Activated CD4-positive, alpha-beta T cell treated with anti-CD3 and anti-CD28 coated beads, Interleukin-2, amount 10 ng/mL, durations not matched to agents 7 days and 5 days (primary cell): ENCODE measurements at places on chromosomes 2 and 18.

DNA sequence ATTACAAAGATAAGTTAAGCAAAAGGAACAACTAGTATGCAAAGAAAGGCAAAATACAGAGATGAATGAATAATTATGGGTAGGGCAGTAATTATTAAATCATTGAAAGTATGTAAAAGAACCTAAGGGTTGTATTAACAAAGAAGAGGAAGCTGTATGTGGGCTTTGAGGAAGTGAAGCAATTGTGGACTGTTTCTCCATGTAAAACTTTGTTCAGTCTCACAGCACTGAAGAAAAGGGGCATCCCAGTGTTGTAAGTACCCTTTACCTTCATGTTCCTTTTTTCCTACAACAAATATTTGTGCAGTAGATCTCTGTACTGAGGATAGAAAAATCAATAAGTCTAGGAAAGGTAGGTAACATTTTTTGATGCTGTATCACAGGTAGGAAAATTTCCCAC is 388.7 kb upstream of the NRP2 start:
- no peak for DNase-seq

DNA sequence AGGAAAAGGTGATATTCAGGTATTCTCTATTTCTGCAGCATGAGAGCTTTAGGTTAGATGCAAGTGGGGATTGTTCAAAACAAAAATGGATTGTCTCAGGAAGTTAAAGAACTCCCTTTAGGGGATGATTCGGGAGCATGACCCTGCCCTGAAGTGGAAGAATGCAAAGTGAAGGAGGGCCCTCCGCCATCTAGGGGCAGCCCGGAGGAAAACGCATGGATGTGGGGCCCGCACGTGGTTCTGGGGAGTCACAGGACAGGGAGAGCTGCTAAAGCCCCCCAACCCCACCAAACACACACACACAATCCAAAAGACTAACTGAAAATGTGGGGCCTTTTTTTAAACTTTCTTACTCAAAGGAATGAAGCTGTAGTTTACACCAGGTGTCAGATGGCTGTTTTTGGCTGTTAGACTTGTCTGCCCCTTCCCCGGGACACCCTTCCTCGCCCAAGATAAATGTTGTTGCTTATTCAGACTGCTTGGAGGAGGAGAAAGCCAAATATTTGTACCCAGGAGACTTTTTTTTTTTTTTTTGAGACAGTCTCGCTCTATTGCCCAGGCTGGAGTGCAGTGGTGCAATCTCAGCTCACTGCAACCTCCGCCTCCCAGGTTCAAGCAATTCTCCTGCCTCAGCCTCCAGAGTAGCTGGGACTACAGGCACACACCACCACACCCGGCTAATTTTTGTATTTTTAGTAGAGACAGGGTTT is 78.8 kb downstream of the HNRNPLL start:
- no peak for DNase-seq

GRCh38 chr18:14769381-14769780 is 21.4 kb downstream of the ANKRD30B start:
- no peak for DNase-seq

DNA sequence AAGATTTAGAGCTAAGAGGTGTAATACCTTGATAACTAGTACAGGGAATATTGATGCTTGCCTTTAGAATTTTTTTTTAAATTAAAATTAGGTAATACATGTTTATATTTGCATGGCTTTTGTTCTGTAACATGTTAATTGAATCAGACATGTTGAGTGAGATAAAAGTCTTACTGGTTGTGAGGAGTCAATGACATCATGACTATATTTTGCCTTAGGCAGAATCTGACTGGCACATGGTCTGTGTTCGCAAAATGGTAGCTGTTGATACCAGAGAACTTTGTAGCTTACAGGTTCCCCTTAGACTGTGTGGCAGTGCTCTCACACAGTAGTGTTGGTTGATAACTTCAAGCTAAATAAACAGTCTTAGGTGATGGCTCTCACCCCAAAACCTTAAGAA is 199.7 kb downstream of the PTPRM start:
- DNase-seq = no peak

DNA sequence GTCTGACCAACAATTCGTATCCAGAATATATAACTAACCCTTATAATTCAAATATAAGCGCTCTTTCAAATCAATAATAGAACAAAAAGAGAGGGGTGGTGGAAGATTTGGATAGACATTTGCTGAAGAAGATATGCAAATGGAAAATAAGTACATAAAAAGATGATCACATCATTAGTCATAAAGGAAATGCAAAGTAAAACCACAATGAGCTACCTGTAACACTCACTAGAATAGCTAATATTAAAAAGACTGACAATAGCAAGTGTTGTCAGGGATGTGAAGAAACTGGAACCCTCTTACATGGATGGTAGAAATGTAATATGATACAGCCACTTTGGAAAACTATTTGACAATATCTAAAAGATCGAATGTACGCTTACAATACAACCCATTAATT is 84.9 kb upstream of the MRPS9 start:
- no peak for DNase-seq

DNA sequence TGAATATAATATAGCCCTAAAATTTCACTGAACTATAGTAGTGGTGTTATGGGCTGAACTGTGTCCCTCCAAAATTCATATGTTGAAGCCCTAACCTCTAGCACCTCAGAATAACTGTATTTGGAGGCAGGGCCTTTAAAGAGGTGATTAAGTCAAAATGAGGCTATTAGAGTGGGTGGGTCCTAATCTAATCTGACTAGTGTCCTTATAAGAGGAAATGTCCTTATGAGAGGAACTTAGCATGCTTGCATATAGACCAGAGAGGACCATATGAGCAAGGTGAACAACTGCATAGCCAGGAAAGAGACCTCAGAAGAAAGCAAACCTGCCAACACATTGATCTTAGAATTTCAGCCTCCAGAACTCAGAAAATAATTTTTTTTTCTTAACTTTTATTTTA is 238.4 kb downstream of the ZEB2 start:
- DNase-seq = no peak

DNA sequence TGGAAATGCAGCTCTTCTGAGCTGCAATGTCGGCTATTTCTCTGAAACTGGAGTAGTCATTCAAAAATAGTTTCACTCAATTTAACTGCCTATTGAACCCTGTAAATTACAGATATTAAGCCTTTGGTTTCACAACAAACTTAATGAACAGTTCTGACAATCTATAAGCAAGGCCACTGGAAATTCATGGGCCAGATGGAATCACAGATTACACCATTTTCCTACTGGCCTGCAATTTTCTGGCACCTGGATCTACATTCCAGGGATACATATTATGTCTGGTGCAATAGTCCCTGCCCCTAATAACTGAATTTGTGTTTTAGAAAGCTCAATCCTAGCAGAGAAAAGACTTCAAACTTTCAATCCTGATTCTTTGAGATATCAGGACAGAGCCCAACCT is 551.7 kb downstream of the RNF144A start:
- no peak for DNase-seq

GRCh38 chr18:3664563-3665178 is 214.7 kb downstream of the TGIF1 start:
- no peak for DNase-seq

DNA sequence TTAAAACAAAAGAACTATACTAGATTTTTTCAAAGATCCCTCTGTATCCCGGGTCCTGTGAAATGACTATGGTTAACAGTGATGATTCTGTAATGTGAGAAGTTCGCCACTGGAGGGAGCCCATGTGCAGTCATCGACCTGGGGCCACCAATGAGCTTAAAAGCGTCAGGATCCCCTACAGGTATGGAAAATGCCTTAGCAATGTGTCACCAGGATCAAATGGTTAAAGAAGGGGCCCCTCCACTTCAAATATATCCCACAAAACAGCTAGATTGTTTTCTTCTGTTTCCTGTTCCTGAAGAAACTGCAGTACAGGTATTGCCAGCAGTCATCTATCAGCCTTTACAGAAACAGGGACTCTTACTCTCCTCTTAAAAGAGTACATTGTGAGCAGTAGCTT is 15.3 kb downstream of the CHRNA1 start:
- DNase-seq = peak; percentile 80

DNA sequence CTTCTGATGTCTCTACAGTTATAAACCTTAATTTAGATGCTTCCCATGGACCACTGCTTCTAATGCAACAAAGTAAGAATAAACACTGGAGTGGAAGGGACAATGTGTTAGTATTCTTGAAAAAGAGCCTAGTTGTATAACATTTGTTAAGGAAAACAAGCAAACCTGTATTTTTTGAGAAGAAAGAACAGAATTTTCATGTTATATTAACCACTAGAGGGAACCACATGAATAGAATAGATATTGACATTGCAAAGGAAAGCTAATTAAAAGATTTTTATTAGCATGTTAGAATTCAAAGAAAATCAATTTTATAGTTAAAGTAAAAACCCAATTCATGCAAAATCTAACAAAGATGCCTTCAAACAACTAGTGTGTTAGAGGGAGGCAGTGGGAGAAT is 151.2 kb upstream of the BARD1 start:
- DNase-seq = no peak

GRCh38 chr2:7586898-7587297 is 669.7 kb downstream of the RNF144A start:
- no peak for DNase-seq

GRCh38 chr2:134662751-134663150 is 56.0 kb downstream of the TMEM163 start:
- DNase-seq = no peak

- no peak for DNase-seq
These were observed 694 bp downstream of the THSD7B start for GRCh38 chr2:136766073-136766404.

DNA sequence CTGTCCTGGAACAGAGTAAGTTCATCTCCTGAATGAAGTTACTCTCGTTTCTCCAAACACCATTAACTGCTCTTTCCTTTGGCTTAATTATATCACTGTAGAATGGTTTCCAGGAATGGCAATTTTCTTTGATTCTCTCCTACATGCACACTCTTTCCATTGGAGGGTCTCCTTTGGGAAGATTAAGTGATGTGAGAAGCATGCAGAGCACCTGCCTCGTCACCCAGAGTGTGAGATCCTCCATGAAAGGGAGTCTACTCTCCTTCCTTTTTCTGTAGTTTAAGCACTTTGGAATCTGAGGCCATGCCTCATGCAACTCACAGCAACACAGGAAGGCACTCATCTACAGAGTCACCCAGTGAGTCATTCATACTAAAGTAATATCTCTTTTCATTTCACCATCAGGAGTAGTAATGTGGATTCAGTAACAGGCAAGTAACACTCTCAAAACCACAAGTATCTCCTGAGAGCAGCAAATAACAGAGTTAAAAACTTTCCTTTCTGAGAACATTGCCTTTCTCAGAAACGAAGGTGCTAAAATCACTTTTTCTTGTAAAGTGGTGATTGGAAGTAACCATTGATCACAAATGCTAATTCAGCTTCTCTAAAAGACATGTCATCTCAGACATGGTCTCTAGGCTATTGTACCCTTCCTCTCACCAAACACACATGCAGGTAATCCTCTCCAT is 52.8 kb upstream of the IL1RL1 start:
- DNase-seq = peak; percentile 24

DNA sequence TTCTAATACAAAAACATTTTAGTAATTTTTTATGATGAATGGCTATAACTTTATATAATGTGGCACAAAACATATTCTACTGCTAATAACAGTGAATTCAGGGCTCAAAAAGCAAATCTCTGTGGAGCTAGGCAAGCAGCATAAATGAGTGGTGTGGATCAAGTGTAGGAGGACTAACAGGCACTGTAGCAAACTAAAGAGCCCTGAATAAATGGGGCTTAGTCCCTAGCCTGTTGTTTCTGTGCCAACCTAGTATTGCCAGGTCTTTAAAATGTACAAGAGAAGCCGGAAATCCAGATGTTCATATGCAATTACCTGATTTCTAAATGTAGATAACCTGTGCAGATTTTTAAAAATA is 18.5 kb downstream of the REL start:
- DNase-seq = no peak

DNA sequence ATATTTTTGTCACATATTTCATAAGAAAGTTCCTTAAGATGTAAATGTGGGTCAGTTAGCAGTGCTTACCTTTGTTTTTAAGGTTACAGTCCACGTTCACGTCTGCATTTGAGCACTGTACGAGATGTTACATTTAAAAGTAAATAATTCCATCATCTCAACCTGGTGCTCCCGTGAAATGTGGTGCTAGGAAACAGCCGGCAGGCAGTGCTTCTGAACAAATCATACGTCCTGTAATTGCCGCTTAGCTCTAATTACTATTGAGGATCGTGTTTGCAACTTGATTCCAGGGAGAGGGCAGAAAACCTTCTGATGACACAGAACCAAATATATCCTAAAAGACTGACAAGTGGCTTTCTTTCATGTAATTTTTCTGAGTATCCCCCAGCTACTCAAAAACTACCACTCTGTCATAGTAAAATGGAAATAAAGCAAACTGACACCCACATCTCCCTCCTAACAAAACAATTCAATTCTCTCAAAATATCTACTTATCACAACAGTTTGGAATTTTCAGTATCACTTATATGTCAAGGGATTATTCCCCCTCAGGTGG is 297.8 kb upstream of the SESTD1 start:
- DNase-seq = no peak

DNA sequence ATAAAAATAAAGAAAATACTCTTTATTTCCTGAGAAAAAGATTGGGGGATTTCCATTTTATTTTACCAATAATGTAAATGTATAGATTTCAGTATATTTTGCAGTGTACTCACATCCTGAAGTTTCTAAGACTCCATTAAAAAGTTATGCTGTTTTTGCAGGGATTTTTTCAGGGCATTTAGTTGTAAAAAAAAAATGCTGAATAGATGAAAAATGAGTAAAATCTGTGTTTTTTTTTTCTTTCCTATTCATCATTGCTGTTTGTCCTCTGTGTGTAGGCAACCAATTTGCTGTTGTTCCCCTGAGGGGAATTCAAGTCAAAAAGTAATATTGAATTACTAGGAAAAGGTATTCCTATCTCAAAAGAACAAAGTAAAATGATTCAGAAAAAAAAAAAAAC is 66.3 kb downstream of the MEIS1 start:
- no peak for DNase-seq

- DNase-seq = no peak
These were observed 27.2 kb downstream of the MAP4K3 start for GRCh38 chr2:39409697-39410389.

DNA sequence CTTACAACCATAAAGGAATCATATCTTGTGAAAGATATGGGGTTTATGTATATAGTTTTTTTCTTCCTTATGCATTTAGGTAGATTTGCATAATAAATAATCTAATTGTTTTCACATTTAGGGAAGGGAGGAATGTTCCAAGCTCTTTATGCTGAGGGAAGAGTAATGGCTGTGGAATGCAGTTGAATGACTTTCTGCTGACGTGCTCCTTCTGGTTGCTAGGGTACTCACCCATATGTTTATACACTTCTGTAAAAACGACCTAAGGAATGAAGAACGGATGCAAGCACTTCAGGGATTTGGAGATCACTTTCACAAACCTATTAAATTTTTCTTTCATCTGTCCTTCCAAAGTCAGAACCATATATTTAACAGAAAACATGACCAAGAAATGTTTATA is 29.2 kb upstream of the PPP4R1 start:
- DNase-seq = no peak

DNA sequence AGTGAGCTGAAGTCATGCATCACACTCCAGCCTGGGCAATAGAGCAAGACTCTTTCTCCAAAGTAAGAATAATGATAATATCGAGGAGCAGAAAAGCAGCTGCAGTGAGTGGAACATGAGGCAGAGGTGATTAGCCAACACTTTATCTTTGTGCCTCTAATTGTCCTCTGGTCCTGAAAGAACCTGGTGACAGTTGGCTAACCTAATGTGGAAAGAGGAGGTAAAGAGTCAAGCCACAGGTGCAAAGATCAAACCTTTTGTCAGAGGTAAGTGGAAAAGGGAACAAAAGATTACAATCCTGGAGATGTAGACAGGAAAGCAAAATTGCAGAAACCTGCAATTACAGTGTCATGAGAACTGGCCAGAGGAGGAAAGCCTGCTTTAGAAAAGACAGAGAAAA is 53.5 kb upstream of the LCLAT1 start:
- DNase-seq = no peak

GRCh38 chr18:7618891-7619442 is 51.9 kb downstream of the PTPRM start:
- DNase-seq = no peak
